ENCODE measurements at places on chromosomes 6 and 20.

DNA sequence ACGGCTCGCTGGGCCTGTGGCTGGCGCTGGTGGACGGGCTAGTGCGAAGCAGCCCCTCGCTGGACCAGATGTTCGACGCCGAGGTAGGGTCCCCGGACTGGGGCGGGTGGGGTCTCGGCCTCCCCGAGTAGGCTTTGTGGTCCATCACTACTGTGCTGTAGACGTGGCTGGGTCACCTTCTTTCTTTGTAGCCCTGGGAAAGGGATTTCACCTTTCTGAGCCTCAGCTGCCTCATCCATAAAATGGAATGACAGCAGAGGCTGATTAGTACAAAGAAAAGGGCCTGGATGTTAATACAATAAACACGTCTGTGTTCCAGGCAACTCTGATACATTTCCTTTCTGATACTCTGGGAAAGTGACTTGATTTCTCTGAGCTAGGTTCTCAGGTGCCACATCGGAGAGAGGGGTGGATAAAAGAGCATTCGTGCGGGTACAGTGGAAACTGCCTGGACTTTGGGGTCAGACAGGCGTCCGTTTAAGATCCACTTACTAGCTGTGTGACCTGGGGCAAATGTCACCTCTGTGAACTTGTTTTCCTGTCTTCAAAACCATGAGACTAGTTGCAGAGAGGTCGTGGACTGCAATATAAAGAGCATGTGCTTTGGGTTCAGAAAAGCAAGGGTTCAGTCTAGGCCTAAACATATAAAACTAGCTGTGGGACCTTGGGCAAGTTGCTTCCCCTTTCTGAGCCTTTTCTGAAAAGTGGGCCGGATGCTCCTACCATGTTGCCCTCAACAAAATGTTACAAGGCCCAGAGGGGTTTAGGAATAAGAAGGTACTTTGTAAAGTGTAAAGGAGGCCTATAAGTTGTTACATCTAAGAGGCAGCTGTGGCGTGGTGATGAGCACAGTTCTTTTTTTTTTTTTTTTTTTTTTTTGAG, 896 bp downstream of the SYS1 start:
- DNase-seq = no peak

DNA sequence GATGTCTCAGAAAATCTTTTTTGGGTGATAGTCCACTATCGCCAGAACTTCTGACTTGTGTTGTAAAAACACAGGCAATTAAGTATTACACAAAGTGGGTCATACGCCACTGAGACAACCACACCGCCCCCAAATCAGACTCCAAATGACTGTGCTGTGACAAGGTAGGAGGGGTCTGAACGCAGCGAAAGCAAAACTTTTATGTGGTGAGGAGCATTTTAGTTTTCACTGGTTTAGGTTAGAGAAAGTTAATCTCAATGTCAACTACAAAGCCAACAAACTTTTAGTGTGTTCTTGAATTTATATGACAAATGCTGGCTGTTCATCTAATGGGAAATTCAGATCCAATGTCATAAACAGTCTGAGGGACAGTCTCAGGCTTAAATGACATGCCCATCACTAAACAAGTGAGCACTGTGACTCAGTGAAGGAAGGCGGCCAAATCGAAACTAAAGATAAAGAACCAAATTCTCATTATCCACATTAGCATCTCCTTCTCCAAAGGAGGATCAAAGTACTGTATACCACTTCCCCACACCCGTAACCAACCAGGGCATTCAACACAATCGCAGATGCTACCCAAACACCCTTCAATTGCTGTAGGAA, 186.7 kb downstream of the GJA10 start:
- DNase-seq = no peak

DNA sequence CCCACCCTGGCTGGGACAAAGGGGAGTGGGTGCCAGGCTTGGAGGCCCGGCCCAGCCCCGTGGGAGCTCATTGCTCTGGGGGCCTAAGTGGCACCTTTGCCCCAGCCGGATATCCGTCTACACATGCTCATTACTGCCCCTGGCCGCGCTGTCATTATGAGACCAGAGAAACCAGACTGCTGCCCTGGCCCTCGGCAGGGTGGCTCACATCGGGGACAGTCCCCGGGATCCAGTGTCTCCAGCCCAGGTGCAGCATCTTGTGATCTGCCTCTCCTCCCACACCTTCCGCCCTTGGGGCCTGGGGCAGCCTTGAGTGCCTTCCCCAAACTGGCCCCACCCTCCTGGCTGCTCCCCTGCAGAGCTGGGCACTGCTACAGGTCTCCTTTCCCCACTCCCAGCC, 4.9 kb downstream of the SRMS start:
- peak; percentile 0 for DNase-seq

DNA sequence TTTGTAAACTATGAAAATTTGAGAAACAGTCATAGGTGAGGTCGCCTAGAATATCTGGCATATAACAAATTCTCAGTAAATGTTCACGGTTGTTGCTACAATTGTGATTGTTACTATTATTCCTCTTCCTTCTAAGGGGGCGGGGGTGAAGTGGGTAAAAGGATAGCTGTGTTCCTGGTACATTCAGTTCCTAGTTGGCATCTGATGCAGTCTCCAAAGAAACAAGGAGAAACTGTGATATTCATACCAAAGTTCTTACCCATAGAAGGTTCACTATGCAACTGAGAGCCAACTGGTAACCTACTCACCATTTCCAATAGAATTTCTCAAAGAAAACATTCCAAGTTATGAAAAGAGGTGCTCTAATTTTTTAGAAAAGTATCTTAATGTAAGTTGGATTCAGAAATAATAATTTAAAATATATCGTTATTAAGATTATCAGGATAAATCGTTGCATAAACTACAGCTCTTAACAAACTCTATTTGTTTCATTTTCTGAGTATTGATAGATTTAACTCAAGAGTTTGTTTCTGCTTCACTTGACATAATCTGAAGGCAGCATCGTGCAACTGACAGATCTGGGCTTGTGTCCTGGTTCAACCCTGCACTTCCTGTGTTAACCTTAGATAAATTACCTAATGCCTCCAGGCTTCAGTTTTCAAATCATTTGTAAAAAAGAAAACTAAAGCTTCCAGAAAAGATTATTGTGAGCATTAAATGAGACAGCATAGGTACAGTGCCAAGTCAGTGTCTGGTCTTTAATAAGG, 13.3 kb upstream of the MAP7 start:
- no peak for DNase-seq

- DNase-seq = no peak
These were observed 14.1 kb upstream of the KCNG1 start for GRCh38 chr20:51036827-51037531.

GRCh38 chr6:69098910-69099309, 463.8 kb downstream of the ADGRB3 start:
- no peak for DNase-seq

DNA sequence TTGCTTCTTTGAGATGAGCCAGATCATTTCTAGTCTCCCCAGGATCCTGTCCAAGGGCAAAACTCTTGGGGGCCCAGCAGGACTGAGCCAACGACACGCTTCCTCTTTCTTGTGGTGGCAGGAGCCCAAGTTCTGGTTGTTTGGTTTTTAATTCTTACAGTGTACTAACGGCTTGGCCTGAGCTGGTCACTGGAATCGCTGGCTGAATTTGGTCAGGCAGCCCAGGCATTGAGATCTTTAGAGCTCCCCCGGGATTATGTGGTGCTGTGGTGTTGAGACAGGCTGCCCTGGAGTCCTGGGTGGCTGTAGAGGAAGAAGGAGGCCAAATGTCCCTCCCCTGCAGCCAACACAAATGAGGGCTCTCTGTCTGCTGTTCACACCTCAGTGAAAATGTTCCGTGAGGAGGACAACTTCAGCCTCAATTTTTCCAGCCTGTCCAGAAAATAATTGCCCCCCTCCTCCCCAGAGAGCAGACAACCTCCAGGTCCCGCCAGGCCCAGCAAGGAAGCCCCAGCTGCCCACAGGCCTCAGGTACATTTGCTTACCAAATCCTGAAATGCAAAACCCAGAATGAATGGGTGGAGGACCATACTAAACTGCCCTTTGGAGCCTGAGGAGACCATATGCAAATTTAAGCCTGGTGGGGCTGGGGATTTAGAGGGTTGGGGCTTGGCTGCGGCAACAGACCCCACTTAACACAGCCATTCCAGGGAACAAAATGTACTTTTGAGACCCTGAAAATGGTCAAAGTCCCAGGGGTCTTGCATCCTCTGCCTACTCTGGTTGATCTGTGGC, 23.6 kb downstream of the BNIP5 start:
- DNase-seq = no peak

GRCh38 chr6:127811900-127812570, 88.8 kb downstream of the THEMIS start:
- DNase-seq = no peak

DNA sequence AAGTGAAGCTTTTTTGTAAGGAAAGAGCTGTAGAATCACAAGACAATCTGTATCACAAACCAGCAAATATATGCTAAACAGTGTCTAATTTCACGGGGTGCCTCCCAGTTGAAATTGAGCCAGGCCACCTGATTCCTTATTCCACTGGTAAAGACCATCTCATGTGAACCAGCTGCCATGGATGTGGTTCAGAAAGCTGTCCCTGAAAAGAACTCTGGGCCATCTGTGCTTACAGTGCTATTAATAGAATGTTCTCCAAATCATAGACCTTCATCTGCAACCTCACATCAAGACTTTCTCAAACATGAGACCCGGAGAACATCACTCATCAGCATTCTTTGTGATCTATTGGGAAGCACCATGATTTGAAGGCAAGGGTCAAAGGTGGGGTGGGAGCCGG, 89.7 kb downstream of the FBXO5 start:
- DNase-seq = no peak

DNA sequence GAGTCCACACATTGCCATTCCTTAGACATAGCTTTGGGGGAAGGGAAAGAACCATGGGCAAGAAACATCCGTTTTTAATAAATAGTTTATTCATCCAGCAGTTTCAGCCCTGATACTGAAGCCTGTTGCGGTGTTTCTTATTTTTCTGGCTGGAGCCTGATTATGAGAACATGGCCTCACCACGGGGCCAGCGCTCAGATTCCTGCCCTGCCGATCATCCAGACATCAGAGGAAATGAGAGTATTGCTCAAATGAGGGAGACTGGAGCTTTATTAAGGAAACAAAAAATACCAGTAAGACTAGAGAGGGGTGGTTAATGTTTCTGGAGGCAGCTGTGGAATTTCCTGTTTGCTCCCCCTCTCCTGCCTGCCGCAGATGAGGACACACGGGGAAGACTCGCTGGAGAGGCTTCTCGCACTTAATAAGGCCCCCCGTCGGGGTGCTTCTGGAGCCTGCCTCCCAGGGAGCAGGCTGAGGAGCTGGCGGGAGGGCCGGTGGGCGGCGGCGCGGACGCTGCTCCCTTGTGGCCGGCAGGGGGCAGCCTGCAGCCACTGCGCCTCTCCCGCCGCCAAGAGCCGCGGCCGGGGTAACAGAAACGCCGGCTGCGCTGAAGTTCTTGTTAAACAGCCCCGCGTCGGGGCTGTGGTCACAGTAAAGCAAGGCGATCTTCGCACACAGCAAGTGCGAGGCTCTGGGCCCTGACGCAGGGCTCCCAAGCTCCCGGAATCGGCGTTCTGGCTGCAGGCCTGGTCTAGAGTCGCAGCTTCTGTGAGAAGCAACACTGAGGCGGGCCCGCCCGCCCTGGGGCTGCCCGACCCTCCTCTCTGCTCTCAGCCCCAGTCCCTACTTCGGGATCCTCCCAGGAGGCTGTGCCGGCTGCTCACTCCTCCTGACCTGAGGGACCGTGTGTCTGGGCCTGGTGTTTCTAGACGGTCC, 17.5 kb downstream of the LEMD2 start:
- DNase-seq = peak; percentile 92

DNA sequence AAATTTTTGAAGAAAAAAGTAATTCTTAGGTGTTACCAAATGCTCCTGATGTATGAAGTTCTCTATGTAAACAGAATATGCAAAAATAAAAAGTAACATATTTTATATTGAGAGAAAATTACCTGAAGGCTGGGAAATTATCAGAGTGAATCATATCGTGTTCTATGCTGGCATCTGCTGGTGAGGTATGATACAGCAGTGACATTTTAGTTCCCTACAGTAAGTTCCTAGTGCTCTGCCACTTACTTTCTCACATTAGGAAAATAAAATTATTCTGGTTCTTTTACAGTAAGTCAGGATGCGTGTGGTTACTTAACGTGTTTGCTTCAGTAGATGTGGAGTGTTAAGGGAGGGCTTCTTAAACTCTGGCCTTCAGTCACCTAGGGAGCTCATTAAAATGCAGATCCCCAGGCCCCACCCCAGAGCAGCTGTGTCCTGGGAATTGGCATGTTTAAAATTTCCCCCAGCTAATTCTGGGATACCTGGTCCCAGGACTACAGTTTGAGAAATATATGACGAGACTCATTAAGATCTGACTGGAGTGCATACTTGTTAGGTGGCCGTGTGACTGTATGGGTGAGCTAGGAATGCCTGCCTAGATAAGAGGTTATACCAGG, 3.2 kb downstream of the ACTR5 start:
- peak; percentile 72 for DNase-seq

DNA sequence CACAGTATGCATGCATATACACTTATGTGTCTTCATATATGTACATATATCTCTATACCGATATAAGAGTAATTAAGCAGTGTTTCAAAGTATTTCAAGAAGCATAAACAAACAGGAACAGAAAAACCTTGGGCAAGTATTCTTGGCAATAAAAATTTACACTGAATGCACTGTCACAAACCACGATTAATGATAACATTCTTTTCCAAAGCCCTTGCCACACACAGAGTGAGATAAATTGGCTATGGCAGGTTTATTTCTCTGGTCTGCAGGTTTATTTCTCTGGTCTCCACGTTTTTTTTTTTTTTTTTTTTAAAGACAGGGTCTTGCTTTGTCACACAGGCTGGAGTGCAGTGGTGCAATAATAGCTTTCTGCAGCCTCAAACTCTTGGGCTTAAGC, 73.0 kb downstream of the PPP1R3G start:
- no peak for DNase-seq

- no peak for DNase-seq
These were observed 42.4 kb upstream of the ECHDC1 start for GRCh38 chr6:127385668-127386430.

- no peak for DNase-seq
These were observed 436.8 kb downstream of the HAO1 start for GRCh38 chr20:7503501-7503900.

DNA sequence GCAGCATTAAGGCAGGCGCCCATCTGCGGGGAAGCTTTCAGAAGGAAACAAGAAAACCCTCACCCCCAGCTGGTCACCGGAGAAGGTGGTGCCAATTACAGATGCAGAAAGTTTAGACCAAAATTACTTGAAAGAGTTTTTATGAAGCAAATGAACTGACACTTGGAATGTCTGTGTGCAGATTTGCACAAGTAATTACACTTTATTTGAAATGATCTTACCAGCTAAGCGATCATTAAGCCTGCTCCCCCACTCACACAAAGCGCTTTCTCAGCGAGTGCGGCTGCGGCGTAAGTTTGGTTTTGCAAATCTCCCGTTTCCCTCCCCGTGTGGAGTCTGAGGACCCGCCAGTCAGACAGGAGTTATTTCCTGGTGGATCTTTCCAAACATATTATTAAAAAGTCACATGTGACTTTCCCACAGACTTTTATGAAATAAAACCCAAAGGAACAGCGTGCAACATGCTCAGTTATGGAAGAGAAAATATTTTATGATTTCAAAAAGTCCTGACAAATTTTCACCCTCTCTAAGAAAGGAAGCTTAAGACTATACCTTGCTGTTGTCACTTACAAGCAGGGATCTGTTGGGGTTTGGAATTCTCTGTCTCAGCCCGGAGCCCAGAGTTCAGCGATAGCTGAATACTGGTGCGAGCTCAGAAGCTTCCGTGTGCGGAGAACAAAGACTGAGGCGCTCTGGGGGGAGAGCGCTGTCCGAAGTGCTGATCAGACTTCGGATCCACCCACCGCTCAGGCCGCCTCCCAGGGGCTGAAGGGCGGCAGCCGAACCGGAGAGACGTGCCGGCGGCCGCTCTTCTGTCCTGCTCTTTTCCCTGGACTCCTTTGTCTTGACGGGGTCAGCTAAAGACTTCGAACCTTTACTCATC, 2.7 kb upstream of the MYT1 start:
- DNase-seq = peak; percentile 92

Data from eye (tissue), 1 donor.